GM12892 (cell line): ENCODE measurements at places on chromosomes 11 and 22.

DNA sequence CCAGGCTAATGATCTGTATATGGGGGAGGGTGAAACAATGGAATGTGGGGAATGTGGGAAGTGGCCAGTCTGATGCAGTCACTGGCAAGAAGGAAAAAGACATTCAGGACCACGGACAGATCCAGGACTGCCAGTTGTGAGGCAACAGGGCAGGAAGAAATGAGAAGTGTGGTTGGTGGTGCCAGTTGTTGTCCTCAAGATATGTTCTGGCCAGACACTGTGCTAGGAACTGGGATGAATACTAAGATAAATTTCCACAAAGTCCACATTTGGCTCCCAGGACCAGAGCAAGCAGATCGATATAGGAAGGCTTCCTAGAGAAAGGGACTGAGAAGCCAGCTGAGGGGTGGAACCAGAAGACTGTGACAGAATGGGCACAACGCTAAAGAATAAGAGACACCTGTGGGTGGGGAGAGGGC lies 6.8 kb upstream of the TPBGL start:
- no peak for DNase-seq

- no peak for DNase-seq
These were observed 12.4 kb downstream of the CYB561A3 start for GRCh38 chr11:61349189-61349751.

DNA sequence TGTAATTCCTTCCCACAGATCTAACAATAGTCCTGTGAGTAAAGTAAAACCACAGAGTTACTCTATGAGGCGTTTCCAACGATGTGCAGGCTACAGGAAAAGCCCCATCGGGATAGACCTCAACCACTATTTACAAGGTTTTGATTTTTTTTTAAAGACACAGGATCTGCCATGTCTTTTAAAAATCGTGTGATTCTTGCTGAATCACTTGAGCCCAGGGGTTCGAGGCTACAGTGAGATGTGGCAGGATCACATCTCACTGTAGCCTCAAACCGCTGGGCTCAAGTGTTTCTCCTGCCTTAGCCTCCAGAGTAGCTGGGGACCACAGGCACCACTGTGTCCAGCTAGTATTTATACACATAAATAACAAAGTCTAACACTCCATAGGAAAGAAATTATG lies 7.8 kb downstream of the TAF1D start:
- no peak for DNase-seq

GRCh38 chr11:44116234-44116830 lies 20.9 kb downstream of the EXT2 start:
- DNase-seq = no peak

DNA sequence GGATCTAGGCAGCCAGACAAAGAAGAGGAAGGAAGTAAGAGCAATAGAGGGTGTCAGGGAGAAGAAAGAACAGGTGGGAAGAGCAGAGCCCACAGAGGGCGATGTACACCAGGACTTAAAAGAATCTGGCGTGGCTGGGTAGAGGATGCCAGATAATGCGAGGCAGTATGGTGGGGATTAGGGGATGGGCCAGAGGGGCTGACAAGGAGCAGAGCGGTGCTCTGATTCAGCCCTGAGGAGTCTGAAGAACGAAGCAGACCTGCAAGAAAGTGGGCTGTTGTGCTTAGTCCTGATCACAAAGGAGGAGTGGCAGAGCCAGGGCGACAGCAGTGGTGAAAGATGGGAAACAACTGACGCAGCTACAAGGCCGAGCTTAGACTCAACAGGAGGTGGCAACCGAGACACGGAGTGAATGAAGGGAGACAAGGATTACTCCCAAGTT lies 163.7 kb downstream of the LARGE1 start:
- no peak for DNase-seq

GRCh38 chr11:121520243-121521144 lies 67.7 kb upstream of the SORL1-AS1 start:
- DNase-seq = no peak

DNA sequence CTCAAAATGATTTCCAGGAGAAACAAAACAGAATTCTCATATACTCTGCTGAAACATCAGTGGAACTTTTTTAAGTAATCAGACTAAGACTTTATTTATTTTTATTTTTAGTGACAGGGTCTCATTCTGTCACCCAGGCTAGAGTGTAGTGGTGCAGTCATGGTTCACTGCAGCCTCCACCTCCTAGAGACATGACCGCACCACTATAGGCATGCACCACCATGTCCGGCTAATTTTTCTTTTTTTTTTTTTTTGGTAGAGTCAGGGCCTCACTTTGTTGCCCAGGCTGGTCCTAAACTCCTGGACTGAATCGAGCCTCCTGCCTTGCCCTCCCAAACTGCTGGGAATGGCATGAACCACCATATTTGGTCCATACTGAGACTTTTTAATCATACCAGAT lies 42.9 kb downstream of the PRDM10 start:
- no peak for DNase-seq

DNA sequence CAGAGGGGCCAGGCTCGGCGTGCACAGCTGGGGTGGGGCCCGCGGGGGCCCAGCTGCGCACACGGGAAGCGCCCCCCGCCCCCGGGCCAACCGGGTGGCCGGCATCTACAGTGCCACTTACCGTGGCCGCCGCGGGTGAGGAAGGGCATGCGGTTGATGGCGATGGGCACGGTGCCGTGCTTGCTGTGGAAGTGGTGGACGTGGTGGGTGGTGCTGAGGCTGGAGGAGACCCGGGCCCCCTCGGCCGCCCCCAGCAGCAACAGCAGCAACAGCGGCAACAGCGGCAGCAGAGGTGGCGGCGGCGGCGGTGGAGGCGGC lies 51.4 kb downstream of the SLC22A12 start:
- no peak for DNase-seq
